Stimulated activated CD4-positive, alpha-beta T cell treated with anti-CD3 and anti-CD28 coated beads, Interleukin-2, amount 100 ng/mL, for 4 hours (primary cell): ENCODE measurements at places on chromosomes 12 and 14.

DNA sequence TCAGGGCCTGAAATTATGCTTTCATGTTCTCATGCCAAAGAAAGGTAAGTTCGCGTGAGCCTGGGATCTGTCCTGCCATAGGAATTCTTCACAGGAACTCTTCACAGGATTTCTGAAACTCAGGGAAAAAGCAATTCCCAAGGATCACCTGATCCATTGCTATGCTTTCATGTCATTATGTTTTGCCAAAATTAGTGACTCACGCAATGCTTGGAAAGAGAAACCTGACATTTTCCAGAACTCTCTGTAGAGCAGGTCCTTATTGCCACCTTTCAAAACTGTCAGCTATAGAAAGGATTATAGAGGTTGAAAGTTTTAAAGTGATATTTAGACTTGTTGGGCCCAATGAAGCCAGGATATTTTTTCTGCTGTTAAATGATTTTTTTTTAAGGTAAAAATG, 6.3 kb upstream of the KCNJ8 start:
- DNase-seq, result no peak

DNA sequence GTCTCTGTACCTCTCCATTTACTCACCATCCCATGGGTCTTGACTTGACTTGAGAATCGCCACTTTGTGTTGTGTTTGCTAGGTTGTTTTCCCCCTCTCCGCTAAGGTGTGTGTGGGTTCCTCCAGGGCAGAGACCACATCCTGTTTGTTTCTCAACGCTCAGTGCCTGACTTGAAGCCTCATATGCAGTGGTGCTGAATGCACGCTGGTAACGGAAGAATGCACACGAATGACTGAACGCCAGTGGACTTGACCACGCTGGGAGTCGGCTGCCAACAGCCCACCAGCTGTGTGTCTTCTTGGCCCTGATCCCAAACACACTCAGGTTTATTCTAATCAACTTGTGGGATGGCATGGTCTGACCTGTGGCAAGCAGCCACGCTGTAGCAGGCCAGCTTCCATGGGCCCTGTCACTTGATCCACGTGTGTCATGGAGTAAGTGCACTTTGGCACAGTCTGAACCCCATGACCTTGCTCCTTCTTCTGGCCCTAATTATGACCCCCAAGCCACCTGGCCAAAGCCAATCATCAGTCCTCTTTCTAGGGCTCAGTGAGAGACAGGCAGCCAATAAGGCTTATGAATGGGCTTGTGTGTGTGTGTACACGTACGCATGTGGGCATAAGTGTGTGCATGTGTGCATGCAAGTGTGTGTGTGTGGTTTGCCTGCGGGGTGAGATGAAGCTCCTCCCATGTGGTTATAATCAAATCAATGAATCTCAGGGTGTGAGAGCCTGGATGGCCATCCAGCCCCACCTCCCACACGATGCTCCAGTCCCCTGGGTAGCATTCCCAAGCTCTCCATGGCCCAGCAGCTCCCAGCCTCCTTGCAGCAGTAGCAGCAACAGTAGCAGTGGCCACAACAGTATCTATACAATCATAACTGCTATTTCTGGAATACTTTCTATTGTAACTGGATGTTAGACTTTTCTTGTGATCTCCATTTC, 6.4 kb upstream of the TC2N start:
- DNase-seq, result peak; percentile 48

DNA sequence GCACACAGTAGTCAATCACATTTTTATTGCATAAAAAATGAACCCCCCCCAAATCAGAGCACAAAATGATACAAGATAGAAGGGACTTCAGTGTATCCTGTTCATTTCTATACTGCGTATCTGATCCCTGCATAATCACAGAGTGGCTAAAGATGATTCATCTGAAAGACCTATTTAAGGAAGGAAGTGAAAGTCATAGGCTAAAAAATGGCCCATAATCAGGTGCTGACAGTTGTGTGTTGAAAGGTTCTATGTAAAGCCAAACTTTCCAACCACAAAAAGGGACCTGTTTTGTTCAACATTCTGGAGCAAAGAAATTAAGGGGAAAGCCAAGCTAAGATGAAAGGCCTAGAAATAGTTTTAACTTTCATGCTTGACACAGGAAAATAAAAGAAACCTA, 147.8 kb upstream of the ATP2B1 start:
- no peak for DNase-seq

DNA sequence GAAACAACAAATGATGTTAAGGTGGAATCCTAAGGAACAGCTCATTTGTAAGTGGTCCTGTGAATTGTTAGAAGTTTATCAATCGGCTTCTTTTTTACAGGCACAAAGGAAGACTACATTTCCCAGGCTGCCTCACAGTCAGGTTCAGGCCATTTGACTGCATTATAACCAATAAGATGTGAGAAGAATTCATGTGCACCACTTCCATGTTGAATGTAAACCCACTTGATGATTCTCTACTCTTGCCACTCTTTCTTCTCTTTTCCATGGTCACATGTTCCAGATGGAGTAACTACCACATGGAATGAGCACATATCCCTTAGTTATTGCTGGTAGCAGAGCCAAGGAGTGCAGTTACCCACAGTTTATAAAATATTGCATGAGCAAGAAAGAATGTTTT, 67.1 kb upstream of the GZMB start:
- DNase-seq, result no peak
